ENCODE measurements at places on chromosomes 3 and 15.
A peak's percentile ranks its signal among the peaks of the same experiment; 100 is the strongest.

GRCh38 chr3:50617911-50618481, 1.0 kb downstream of the MAPKAPK3 start:
- no peak for DNase-seq

- DNase-seq: no peak
These were observed 3.1 kb downstream of the HMCES start for GRCh38 chr3:129281726-129282125.

DNA sequence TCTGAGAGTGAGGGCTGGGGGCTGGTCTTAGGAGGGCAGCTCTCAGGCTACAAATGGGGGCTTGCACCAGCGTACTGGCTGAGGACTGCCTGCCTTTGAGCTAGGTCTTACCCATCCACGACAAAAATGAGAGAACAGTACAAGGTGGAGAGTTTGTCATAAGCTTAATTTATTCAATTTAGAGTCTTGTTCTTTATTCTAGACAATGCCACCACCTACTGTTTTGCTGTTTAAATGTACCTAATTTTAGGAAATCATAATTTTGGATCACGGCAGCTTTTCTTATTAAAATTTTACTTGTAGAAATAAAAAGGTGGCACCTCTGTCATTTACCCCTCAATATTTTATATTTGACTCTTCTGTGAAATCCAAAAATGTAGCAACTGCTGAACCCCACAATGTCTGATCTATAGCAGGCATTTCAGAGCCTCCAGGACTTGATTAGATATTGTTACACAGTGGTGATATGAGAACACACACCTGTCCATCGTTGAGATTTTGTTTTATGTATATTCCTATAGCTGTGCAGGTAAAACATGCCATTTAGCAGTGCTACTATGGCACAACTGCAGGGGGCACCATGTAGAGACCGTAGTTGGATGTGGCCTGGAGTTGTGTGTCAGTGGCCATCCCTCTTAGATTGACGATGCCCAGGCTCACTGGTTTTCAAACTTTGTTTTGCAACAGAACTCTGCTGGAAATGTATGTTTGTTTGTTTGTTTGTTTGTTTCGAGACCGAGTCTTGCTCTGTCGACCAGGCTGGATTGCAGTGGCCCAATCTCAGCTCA, 88.6 kb downstream of the SLCO3A1 start:
- no peak for DNase-seq

GRCh38 chr15:89034305-89034704, 54.0 kb upstream of the ABHD2 start:
- DNase-seq: no peak

- no peak for DNase-seq
These were observed 260.5 kb upstream of the RORA start for GRCh38 chr15:61489571-61489970.

GRCh38 chr15:32657198-32657883, 15.8 kb downstream of the SCG5 start:
- no peak for DNase-seq

- no peak for DNase-seq
These were observed 6.0 kb downstream of the PLA2G4F start for GRCh38 chr15:42150219-42150970.

DNA sequence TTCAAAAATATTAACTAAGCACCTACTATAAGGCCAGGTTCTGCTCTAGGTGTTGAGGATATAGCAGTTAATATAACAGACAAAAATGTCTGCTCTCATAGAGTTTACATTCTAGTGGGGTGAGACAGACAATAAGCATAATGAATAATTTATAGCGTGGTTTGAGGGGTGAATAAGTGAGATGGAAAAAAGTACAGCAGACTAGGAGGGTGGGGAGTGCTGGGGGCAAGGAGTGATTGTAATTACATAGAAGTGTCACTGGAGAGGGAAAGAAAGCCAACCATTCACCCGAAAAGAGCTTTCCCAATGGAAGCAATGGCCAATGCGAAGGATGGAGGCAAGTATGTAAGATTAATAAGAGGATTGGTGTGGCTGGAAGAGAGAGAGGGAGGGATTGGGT, 552.9 kb upstream of the KCNMB2 start:
- DNase-seq: no peak

GRCh38 chr3:51933471-51934138, 8.1 kb downstream of the RRP9 start:
- no peak for DNase-seq

- no peak for DNase-seq
These were observed 8.4 kb downstream of the HSPBAP1 start for GRCh38 chr3:122785231-122785630.

DNA sequence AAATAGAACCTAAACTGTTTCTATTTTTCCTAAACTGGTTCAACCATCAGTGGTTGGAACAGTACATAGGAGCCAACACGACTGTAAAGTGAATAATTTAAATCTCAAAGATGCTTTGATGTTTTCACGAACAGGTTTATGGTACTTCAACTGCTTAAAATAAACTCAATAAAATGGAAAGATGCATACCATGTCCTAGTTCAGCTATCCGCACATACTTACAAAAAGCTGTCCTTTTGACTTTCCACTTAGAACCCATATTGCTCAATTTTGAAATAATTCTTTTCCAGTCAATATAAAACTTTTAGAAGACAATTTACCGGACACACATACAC, 902 bp downstream of the CMTM6 start:
- DNase-seq: no peak

DNA sequence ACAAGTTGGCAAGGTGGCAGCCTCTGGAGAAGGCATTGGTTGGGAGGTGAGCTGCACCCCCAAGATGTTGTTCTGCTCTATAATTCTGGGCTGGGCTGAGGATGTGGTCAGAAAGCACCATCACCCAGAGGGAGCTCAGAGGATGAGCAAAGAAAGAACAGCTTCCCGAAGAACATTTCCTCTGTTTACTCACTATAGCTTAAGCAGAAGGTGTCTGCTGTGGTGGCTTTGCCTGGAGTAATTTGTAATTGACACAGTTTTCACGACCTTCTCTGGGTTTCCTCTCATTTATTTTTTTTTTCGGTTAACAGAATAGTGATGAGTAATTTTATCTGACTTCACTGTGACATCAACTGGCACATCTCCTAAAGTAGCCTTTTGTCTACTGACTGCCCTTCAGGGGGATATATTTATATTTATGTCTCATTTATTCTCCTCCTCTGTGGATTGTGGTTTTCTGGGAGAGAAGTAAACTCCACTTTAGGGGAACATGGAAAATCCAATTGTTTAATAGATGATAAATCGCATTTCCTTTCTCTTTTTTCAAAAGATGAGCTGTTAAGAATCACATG, 49.5 kb upstream of the ABHD17C start:
- no peak for DNase-seq

GRCh38 chr3:37640636-37641375, 220.9 kb upstream of the CTDSPL start:
- no peak for DNase-seq

GRCh38 chr3:177610686-177611633, 413.7 kb upstream of the TBL1XR1 start:
- no peak for DNase-seq

GRCh38 chr3:159807137-159808040, 181.2 kb upstream of the IL12A start:
- peak; percentile 48 for DNase-seq

DNA sequence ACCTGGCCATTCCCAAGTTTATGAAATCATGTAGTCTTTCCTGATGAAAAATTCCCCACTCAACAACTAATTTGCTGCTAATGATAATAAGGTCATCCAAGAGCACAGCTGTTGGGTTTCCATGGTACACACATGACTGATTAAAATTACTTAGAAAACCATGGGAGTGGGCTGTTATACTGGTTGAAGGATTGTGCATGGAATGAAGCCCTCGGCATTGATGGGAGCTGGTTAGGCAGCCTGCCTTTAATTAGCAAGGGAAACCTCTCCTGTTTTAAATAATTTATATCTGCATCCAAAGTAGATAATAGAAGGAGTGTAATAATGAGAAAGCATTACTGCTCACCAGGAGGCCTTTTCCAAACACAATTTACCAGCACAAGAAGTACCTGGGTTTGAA, 235.1 kb upstream of the CFAP20DC start:
- DNase-seq: no peak

DNA sequence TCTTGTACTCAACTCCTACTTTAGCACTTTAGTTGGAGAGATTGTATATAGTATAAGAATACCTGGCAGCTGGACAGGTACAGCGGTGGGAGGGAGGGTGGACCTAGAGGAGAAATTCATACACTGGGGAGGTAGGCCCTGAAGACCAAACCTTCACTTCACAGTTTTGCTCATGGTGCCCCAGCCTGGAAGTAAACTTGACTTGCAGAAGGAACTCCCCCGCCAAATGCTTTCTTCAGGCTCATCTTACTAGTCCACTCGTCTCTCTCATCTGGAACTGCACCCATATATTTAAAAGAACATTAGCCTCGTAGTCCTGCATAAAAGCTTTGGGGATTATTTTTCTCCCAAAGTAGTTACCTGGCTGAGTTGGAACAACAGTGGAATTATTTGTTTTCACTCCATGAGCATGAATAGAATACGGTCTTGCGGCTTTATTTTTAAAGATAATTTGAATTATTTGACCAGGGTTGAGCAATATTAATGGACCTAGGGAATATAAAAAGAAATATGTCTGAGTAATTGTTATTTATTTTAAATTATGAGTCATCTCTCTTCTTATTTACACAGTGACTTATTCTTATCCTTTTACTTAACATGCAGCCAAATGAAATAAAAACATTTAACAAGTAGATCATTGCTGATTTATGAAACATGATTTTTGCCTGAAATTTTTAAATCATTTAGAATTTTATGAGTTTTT, 25.5 kb upstream of the CP start:
- DNase-seq: no peak

- DNase-seq: no peak
These were observed 473.3 kb downstream of the CADM2 start for GRCh38 chr3:85432081-85432480.

- no peak for DNase-seq
These were observed at the start of gene RTP1 for GRCh38 chr3:187197335-187197649. RTP1 (plus strand) TSS chr3:187197486; CDS start chr3:187197516, 30 bp downstream.

DNA sequence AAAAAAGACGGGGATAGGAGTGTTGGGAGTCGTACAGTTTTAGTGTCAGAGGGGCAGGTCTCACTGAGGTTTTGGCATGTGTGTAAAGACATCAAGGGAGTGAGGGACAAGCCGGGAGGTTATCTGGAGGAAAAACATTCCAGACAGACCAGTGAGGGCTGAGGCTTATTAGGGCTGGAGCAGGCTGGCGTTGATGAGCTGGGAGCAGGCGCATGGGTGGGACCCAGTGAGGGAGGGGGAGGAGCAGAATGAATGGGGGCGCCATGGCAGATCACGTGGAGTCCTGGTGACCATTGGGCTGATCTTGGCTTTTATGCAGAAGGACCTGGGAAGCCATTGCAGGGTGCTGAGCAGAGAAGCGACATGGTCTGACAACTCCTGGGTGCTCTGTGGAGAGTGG, 180.2 kb downstream of the SLCO3A1 start:
- DNase-seq: no peak

- DNase-seq: no peak
These were observed 179.2 kb downstream of the CADPS start for GRCh38 chr3:62696011-62696410.

DNA sequence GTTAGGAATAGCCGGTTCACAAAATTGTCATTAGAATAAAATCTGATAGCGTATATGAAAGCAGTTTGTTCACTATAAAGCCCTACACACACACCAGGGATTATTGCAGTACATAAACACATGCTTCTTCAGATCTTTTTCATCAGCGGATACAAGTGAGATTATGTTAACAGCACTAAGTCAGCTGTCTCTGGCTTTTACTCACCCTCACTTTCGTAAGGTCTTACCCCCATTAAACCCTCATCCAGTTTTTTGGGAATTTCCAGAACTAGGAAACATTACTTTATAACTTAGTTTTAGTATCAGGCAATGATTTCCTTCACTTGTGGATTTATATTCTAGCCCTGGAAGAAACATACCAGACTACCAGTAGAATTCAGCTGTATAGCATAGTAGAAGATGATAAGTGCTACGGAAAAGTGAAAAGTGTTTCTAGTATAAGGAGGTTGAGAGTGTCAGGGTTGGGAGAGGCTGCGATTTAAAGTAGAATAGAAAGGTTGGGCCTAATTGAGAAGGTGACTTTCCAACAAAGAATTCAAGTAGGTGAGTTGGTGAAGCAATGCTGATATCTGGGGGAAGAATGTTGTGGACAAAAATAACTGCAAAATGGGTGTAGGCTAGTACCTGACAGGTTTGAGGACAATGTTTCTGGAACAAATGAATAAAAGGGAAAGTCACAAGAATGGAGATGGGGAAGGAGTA, 22.7 kb downstream of the TMEM207 start:
- DNase-seq: no peak

DNA sequence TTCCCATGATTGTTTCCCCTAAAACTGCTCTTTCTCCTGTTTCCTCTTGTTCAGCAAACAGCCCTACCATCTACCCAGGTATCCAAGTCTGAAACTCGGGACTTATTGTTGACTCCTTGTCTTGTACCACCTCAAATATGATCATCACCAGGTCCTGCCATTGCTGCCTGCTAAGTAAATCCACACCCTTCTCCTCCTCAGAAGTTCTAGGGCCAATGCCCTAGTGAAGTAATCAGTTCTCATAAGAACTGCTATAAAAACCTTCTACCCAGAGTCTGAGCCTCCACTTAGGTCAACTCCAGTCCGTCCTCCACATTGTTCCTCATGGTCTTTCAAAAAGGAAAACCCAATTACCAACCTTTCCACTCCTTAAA, 77.0 kb upstream of the IL12A start:
- DNase-seq: no peak

DNA sequence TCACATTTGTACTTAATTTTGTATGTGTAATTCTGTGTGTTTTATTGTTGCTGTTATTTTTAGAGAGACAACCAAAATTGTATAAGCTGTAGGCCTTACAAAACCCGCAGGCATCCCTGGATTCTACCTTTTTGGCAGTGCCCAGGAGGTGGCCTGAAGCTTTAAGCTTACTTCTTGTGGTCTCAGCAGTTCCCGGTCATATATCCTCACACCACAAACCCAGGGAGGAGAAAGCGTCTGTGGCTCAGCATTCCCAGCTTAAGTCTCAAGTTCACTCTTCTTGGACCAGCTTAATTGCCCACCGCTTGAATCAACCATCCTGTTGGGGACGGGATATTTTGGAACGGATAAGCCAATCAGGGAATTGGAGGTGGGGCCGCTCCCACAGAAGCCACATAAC, 36.7 kb downstream of the C2CD4A start:
- DNase-seq: no peak

All from T47D (cell line).